ENCODE measurements at places on chromosomes 12 and 14.

DNA sequence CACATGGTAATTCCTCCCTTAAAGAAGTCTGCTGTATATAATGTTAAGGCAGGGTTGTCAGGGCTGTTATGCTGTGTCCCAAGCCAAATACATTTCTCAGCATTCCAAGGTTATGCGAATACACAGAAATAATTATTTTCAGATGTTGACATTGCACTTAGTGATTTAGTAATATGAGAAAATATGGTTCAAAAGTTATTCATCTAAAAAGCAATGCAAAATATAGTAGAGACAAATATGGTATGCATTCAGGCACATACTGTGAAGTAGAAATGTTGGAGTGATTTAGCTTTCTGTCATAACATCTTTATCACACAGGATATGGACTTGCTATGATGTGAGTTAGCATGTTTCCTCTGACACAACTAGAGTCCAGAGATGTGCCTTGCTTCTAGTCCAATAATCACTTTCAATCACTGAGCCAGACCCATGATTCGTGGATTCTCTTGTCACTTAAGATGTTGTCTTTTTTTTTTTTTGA, 70.0 kb downstream of the PDE3A start:
- no peak for DNase-seq

- no peak for DNase-seq
Measured at GRCh38 chr12:27970401-27971120, 2.0 kb downstream of the PTHLH start.

GRCh38 chr12:6271281-6271680, 39.2 kb upstream of the PLEKHG6 start:
- no peak for DNase-seq

GRCh38 chr12:28129031-28129430, 61.2 kb upstream of the CCDC91 start:
- no peak for DNase-seq

DNA sequence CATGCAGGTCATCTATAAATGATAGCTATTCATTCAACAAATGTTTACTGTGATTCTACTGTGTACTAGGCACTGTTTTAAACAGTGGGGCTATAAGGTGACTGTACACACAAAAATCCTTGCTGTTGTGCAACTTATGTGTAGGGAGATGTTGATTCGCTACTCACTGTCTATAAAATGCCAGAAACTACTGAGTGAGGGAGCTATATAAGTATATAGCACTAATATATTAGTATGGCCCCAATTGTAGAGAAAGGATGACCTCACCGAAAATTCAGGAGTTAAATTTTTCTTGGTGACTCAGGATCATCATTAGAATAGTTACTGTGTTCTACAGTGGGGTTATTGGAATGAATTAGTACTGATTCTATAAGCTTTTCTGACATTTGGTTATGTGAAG, 117.4 kb downstream of the TGFB3 start:
- no peak for DNase-seq

DNA sequence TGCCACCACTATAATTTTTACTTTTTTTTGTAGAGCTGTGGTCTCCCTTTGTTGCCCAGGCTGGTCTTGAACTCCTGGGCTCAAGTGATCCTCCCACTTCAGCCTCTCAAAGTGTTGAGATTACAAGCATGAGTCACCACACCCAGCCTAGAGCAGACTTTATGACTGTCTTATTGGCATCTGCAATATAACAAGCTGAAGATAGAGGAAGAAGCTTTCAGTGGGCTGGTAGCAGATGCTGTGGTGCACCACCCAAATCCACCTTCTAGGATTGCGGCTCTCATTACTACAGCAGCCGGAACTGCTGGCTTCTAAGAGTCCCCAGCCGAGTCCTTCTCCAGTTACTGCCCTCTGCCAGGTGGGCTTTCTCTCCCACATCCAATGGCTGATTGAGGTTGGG, 7.6 kb upstream of the STK38L start:
- DNase-seq, result no peak
